ENCODE measurements at places on chromosomes 13 and 19. TPM values are rescaled to one million over a fixed set of nuclear protein-coding genes. Genes with fewer than 3 reads are reported as not detected.

The SAFB gene
- 49.8 TPM for total RNA-seq

The LILRA2 gene
- total RNA-seq, result 1.6 TPM

The BRD4 gene
- 33.6 TPM for total RNA-seq

The OR7A5 gene
- total RNA-seq, result not detected

The SLC39A3 gene
- 36.1 TPM for total RNA-seq

The ERICH4 gene
- total RNA-seq, result not detected

The ZNF90 gene
- 6.7 TPM for total RNA-seq

The MIDN gene
- total RNA-seq, result 36.3 TPM

The B3GNT8 gene
- total RNA-seq, result 9.1 TPM

The OSCAR gene
- 2.3 TPM for total RNA-seq

The ODAD3 gene
- total RNA-seq, result 0.26 TPM

The ATP4A gene
- total RNA-seq, result not detected

The CYP2F1 gene
- not detected for total RNA-seq

The MATK gene
- total RNA-seq, result not detected

The MRPS31 gene
- total RNA-seq, result 11.9 TPM

The ADGRE3 gene
- total RNA-seq, result not detected

The PLVAP gene
- 49.8 TPM for total RNA-seq

The HSD17B14 gene
- total RNA-seq, result 2.1 TPM

The VSTM2B gene
- not detected for total RNA-seq

The S1PR5 gene
- 1.6 TPM for total RNA-seq

The DMKN gene
- 146 TPM for total RNA-seq

The MAP3K10 gene
- 15.8 TPM for total RNA-seq

The RXFP2 gene
- not detected for total RNA-seq

The ZNF441 gene
- total RNA-seq, result 13.8 TPM

The ANKRD24 gene
- 2.1 TPM for total RNA-seq

The ELANE gene
- not detected for total RNA-seq

The C19orf85 gene
- not detected for total RNA-seq

The HS6ST3 gene
- 2.3 TPM for total RNA-seq

The FCHO1 gene
- not detected for total RNA-seq

The ESD gene
- 45.4 TPM for total RNA-seq

The NPHS1 gene
- 33.6 TPM for total RNA-seq

The ZNF284 gene
- total RNA-seq, result 1.3 TPM

The KLK10 gene
- total RNA-seq, result not detected

The GZMM gene
- total RNA-seq, result not detected

The KIR2DL4 gene
- total RNA-seq, result not detected

The FAAP24 gene
- 4.9 TPM for total RNA-seq

The PEG3 gene
- total RNA-seq, result 5.9 TPM

The GNG7 gene
- total RNA-seq, result 5.7 TPM

The ZNF534 gene
- total RNA-seq, result not detected

The SHISA7 gene
- total RNA-seq, result not detected

The NXNL1 gene
- total RNA-seq, result not detected

The GGN gene
- total RNA-seq, result not detected

The PLIN5 gene
- total RNA-seq, result 132 TPM

The STAP2 gene
- 17.9 TPM for total RNA-seq

The PDE4C gene
- under 0.01 TPM for total RNA-seq

The ZNF83 gene
- total RNA-seq, result 30.7 TPM

The PSG11 gene
- total RNA-seq, result not detected

The HSPB6 gene
- total RNA-seq, result 117 TPM

Data from body of pancreas (tissue), 4 donors.